ENCODE measurements at places on chromosomes 1 and 21.
A peak's percentile ranks its signal among the peaks of the same experiment; 100 is the strongest.

DNA sequence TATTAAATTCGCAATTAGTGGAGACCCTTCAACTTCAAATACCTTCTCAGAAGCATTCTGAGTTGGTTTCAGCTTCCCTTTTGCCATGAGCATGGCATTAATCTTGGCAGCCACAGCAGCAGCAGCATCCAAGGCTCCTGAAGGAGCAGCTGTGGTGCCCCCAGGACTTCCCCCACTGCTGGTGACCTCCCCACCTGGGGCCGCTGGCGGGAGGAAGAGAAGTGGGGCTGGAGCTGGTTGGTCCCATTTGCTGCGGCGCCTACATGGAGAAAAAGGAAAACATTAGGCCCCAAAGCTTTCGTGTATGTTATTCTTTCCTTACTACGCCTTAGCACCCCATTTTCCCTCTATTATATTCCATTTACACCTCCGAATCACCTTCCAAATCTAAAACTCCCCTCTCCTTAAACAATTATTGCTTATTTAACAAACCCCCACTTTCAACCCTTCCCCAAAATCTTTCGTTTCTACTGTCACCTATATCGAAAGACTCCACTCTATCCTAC, 569 bp downstream of the KHDC4 start:
- DNase-seq, result no peak

DNA sequence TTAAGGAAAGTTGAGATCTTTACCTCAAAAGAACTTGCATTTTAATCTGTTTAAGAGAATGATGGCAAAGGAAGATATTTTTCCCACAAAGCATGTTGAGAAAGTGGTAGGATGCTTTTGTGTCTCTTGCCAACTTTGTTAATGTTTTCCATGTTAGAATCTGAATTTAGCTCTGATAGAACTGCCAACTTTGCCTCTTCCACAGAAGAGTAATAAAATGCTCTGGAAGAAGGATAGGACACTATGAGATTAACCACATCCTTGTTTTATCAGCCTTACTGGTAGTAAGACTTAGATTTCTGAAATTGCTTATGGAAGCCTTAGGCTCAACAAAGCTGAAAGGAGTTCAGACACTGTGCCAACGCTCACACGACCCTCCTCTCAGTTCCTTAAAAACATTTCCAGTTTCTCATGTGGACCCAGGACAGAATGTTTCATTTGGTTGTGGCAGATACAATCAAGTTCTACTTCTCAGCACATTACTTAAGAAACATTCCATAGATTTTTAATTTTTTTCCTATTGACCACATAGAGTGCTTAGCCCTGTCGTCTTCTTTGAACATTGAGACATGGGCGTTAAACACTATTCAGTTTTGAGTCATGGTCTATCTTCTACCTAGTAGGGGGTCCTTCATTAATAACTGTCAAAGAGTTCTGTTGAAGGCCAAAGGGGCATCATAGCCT, 59.0 kb downstream of the MTR start:
- DNase-seq, result no peak

DNA sequence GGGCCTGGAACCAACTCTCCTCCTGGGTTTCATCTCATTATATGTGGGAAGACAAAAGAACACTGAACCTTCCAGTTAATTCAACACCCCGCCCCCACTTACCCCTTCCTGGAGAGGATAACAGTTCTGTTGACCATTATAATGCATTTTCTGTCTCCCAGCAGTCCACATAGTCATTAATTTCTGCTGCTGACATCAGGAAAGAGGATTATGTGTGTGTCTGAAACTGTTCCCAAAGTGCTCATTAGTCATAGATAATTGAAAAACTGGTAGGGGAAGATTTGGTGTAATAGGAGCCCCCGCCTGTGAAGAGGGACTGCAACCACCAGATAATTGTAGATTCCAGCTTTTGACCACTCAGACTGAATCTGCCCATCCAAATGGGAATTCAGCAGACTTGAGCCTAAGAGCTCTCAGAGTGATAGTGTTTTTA, 208.7 kb downstream of the FGGY start:
- DNase-seq, result no peak

GRCh38 chr1:74468982-74469603, 43.3 kb downstream of the LRRC53 start:
- DNase-seq, result no peak

DNA sequence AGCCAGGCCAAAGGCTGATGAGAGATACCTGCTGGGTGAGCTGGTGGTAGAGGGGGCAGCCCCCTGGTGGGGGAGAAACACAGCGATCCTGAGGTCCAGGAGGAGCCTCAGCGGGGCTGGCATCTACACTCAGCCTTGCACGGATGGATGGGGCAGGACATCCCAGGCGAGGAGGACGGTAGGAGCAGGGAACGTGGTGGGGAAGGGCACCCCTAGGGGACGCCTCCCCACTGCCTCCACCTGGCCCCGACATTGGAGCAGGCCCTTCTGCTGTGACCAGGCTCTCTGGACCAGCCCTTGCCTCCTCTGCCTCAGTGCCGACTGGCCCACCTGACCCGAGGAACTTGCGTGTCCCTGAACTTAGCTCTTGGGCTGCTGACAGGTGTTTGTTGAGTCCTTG, 6.4 kb upstream of the MMEL1 start:
- no peak for DNase-seq

GRCh38 chr21:42570841-42571387, 57.3 kb downstream of the SLC37A1 start:
- no peak for DNase-seq

- DNase-seq, result no peak
These were observed 83.3 kb upstream of the COL24A1 start for GRCh38 chr1:86239894-86240293.

- no peak for DNase-seq
These were observed 25.2 kb upstream of the DYRK1A start for GRCh38 chr21:37341254-37341960.

- DNase-seq, result no peak
These were observed 294.1 kb upstream of the KAZN start for GRCh38 chr1:14304381-14304865.

- DNase-seq, result no peak
These were observed 57.4 kb downstream of the DIP2A start for GRCh38 chr21:46516068-46516467.

GRCh38 chr1:212777151-212777550, 14.4 kb downstream of the NSL1 start:
- DNase-seq, result no peak

GRCh38 chr1:192485692-192486436, 89.7 kb upstream of the RGS1 start:
- no peak for DNase-seq

- no peak for DNase-seq
These were observed 8.0 kb upstream of the PTPRC start for GRCh38 chr1:198630863-198631262.

GRCh38 chr1:6260433-6260934, 414 bp downstream of the GPR153 start:
- DNase-seq, result no peak

DNA sequence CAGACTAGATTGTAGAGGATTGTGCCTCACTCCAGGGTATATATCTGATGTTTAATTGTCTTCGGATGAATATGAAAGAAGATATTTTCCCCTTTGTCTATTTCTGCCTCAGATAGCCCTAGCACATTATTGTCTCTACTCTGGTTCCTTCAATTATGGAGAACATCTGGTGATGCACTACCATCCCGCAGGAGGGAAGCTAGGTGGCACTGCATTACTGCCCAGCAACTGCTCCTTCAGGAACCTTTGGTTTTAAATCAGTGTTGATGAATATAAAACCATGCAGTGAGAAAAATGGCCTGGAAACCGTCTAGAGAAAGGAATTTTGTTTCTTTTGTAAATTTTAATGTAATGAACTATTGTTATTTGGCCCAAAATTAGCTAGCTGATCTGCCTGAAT, 68.5 kb downstream of the GPR88 start:
- no peak for DNase-seq

DNA sequence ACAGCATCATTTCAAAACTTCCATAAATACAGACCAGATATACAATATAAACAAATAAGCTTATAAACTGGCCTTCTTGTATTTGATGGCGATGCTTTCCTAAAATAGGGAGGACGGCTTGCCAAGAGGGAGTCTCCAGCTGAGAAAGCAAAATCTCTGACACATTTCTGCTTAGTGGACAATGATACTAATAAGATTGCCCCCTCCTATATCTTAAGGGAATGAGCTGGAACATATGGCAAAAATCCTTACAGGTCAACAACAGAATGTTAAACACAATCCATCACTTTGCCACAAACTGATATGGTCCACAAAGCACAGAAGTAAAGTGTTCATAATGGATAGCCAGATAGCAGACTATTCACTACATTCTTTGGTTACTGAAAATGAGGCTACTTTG, 7.1 kb upstream of the GADD45A start:
- DNase-seq, result no peak

GRCh38 chr21:29601047-29601446, 302.3 kb downstream of the BACH1 start:
- DNase-seq, result no peak

GRCh38 chr1:38129971-38130370, 83.4 kb upstream of the POU3F1 start:
- DNase-seq, result no peak

GRCh38 chr1:113142791-113143190, 69.8 kb downstream of the LRIG2 start:
- DNase-seq, result no peak

GRCh38 chr1:174225499-174226204, 66.3 kb downstream of the RABGAP1L start:
- no peak for DNase-seq

- no peak for DNase-seq
These were observed 83.1 kb downstream of the PTBP2 start for GRCh38 chr1:96804648-96805047.

DNA sequence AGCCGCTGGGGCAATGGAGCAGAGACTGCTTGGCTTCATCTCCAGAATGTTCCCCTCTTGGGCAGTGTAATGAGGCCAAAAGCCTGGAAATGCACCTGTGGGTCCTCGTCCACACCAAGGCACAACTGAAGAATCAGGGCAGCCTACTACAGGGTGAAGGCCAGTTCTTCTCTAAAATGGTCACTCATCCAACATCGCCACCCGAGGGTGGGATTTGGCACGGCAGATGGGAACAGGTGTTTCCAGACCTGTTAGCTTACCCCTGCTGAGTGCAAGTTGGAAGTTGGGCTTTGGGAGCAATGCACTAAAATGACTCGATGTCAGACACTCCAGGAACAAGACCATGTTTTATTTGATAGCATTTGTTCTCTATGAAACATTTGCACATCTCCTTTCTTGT, 543.7 kb downstream of the NPHP4 start:
- DNase-seq, result no peak

- no peak for DNase-seq
These were observed 7.1 kb downstream of the SLC2A1 start for GRCh38 chr1:42951588-42951987.

- DNase-seq, result peak; percentile 31
These were observed at the start of gene PLXNA2 for GRCh38 chr1:208243967-208244916. Gene PLXNA2 (minus strand): TSS chr1:208244384. CDS start chr1:208217922, 26,462 bp downstream.

DNA sequence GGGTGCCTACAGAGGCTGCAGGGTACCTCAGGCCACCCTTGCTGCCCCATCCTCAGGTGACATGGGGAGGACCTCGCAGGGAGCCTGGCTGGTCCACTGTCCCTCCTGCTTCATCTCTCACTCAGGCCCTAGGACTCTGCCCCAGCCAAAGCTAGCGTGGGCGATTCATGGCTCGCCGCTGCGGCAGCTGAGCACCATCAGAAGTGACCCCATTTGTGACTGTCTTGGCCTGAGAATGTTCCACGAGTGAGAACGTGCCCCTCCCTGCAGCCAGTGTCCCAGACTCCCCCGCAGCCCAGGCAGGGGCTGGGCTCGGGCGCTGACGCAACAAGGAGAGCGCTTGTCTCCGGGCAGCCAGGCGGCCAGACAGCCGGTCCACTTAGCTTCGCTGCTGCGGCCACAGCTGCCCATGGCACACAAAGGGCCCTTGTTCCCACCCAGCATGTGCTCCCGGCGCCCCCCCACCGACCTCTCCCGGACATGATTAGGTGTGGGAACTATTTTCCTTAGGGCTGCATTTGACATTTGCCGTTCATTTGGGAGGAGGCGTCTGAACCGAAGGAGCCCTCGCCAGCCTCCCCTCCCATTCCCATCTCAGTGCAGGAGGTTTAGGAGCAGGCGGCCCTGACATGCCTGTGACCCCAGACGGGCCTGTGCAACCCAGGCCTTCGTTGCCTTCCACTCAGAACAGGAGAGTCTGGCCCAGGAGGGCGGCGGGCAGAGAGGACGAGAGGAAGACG, 19.3 kb upstream of the POFUT2 start:
- no peak for DNase-seq

DNA sequence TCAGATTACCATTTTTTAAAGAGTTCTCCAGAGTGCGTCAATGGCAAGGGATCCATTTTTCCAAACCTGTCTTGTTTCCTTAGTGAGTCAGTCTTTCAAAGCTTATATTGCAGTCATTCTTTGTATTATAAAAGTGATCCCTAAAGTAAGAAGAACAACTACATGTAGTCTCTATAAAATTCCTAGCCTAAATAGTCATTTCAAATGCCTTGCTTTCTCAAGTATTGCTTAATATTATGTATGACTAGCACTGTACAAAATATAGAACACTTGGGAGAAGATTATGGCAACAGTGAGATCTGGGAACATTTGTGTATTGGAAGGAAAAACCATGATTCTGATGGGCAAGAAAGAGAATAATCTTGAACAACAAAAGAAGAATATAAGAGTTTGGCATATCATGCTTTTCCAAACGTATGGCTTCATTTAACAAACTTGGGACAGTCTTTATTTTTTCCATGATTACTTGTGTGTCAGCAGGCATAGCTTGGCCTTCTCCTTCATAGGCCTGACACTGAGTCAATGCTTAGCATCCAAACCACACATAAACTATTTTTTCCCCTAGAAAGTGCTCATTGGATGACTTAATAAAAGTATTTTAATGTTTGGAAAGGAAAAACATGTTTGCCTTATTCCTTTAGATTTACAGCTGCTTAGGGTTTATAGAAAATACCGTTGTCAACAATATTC, 547.4 kb downstream of the LTN1 start:
- DNase-seq, result no peak

DNA sequence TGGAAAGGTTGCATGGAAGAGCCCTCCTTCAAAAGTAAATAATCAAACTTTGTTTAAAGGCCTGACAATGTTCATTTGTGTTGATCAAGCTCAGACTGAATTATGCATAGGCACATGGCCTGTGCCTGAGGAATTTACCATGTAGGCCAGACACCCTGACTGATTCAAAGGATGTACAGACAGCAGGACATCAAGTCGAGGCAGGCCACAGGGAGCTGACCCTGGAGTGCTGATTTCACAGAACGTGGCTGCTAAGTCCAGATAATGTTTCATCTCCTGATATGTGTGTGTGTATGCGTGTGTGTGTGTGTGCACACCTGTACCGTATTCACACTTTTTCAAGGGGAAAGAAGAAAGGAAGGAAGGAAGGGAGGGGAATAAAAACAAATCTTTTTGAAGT, 34.1 kb downstream of the NAV1 start:
- DNase-seq, result no peak

DNA sequence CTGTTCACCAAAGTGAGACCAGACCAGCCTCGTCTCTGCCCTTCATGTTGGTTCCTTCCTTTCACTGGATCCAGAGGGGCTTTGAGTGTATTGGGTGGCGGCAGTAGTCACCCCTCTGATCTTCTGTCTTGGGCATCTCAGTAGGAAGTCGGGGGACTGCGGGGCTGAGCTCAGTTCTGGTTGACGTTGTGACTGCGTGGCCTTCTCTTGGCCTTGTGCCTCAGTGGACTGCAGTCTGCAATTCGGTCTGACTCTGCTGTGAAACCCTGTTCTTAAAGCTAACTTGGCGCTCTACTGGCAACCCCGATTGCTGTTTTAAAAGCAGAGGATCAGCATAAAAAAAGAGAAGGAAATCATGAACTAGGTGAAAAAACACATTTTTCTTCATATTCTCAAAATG, 56.7 kb downstream of the SLC37A1 start:
- DNase-seq, result no peak

Data from effector memory CD4-positive, alpha-beta T cell (primary cell).